ENCODE measurements at places on chromosomes 12 and 14.

DNA sequence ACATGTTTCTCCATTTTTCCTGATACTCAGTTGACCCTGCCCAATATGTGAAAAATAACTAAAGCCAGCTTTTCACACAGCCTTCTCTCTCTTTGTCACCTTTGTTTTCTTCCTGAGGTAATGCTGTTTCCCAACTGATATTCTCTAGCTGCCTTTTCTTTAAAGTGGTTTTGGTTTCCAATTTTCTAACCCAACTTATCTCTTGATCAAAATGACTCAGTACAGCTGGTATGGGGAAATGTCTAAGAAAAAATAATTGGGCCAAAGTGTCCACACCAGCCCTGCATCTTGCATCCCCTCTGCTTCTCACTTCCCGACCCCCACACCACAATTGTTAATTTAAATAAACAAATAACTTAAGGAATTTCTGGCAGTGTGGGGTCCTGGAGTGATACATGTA lies 193.8 kb downstream of the SYT1 start:
- no peaks in the 10 kb centered on the region for H3K27me3 ChIP-seq
- H3K4me3 ChIP-seq = no peak overlapping the region
- H3K36me3 ChIP-seq = no peaks in the 10 kb centered on the region
- H3K27ac ChIP-seq = no peak overlapping the region

- H3K27me3 ChIP-seq = no peaks in the 10 kb centered on the region
- no peak overlapping the region for H3K27ac ChIP-seq
- H3K4me1 ChIP-seq = peaks cover 5% of the 10 kb centered on the region
These were observed 57.8 kb upstream of the VRK1 start for GRCh38 chr14:96739200-96739910.

DNA sequence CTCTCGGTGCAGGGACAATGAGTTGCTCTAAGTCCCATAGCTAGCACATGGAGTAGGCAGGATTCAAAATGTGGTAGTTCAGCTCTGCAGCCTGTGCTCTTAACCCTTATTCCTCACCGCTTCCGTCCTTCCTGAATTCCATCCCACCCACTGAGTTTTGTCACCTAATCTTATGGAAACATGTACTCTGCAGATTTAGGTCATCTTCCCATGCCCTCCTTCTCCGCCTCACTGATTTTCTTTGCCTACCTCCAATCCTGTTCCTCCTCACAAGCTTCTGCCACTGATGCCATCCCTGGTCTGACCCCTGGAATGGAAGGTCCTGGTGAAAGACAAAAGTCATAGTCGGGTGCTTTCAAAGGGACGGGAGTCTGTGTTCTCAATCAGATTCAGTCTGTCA lies 46.5 kb upstream of the ABCC9 start:
- H3K27me3 ChIP-seq = no peaks in the 10 kb centered on the region
- no peaks in the 10 kb centered on the region for H3K36me3 ChIP-seq
- no peak overlapping the region for H3K27ac ChIP-seq

DNA sequence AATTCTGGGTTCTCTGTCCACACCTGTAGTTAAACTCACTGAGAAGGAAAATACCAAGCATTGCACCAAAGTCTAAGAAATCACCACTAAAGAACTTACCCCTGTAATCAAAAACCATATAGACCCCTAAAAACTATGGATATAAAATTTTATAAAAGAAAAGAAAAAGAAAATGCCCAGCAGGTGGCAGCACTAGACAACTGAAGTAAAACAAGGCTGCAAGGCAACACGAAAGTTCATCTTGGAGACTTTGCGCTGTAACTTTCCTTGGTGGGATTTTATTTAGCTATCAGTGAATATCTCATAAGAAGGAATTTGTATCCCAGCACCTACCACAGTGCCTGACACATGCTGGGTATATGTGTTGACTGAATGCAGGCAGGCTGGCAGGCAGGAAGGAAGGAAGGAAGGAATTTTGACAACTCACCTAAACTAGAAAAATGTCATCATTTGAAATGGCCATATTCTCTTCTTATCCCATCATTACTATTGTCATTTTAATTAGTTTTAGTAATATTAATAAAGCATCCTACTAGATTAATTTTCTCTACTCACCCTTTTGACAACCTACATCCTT lies 68.2 kb upstream of the ETV6 start:
- H3K4me3 ChIP-seq = no peak overlapping the region
- peaks cover 2% of the 10 kb centered on the region for H3K4me1 ChIP-seq
- H3K27me3 ChIP-seq = no peaks in the 10 kb centered on the region
- no peak overlapping the region for H3K27ac ChIP-seq
- DNase-seq = peak; percentile 66
- H3K36me3 ChIP-seq = no peaks in the 10 kb centered on the region

GRCh38 chr12:132522592-132523380 lies 32.8 kb downstream of the FBRSL1 start:
- no peak for DNase-seq
- H3K36me3 ChIP-seq = no peaks in the 10 kb centered on the region
- no peaks in the 10 kb centered on the region for H3K4me1 ChIP-seq
- no peak overlapping the region for H3K27ac ChIP-seq
- H3K4me3 ChIP-seq = no peak overlapping the region
- peaks cover 28% of the 10 kb centered on the region for H3K27me3 ChIP-seq

- H3K27ac ChIP-seq = no peak overlapping the region
- H3K27me3 ChIP-seq = no peaks in the 10 kb centered on the region
- no peaks in the 10 kb centered on the region for H3K4me1 ChIP-seq
- no peak overlapping the region for H3K4me3 ChIP-seq
These were observed 126.9 kb downstream of the SLC25A21 start for GRCh38 chr14:37045340-37046061.

- no peak overlapping the region for H3K27ac ChIP-seq
- no peaks in the 10 kb centered on the region for H3K36me3 ChIP-seq
- no peak for DNase-seq
- no peaks in the 10 kb centered on the region for H3K27me3 ChIP-seq
These were observed 36.5 kb upstream of the YBX3 start for GRCh38 chr12:10759657-10760056.

DNA sequence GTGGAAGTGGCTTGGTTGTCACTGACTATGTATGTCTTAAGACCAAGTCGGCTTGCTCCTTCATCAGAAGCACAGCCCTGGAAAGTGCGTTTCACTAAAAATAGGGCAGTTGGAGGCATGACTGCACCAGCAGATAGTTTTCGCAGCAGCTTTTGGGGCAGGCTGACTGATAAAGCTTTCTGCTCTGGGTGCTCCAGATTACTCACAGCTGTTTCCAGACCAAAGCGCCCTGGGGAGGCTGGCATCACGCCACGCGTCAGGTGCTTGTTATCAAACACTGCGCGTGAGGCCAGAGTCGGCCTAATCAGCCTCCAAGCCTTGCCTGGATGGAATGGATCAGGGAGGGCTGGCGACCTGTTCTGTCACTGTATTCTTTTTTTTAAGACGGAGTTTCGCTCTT lies 13.3 kb upstream of the LRRC10 start:
- no peaks in the 10 kb centered on the region for H3K27me3 ChIP-seq
- no peaks in the 10 kb centered on the region for H3K36me3 ChIP-seq

- peaks cover 10% of the 10 kb centered on the region for H3K27me3 ChIP-seq
- H3K27ac ChIP-seq = no peak overlapping the region
- no peak for DNase-seq
- no peaks in the 10 kb centered on the region for H3K36me3 ChIP-seq
- H3K4me1 ChIP-seq = peaks cover 15% of the 10 kb centered on the region
These were observed 8.3 kb downstream of the CPNE6 start for GRCh38 chr14:24079491-24080141.

DNA sequence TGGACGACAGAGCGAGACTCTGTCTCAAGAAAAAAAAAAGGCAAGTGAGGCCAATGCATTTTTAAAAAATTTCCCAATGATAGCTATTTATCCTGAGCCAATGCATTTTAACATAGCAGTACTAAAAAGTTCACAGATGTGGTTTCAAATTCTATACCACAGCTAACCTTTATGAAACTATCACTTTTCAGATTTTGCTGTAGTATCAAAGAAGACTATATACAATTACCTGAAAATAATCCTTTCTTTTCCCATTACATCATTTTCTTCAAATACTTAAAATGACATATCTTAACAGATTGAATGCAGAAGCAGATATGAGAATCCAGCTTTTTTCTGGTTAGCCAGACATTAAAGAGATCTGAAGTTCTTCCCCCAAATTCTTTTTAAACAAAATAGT lies 13.2 kb downstream of the ATF7 start:
- no peaks in the 10 kb centered on the region for H3K27me3 ChIP-seq
- no peak overlapping the region for H3K4me3 ChIP-seq
- DNase-seq = no peak
- H3K27ac ChIP-seq = no peak overlapping the region
- no peaks in the 10 kb centered on the region for H3K36me3 ChIP-seq
- no peaks in the 10 kb centered on the region for H3K4me1 ChIP-seq

- H3K4me1 ChIP-seq = no peaks in the 10 kb centered on the region
- no peaks in the 10 kb centered on the region for H3K27me3 ChIP-seq
- no peak for DNase-seq
These were observed at the start of gene KLRF1 for GRCh38 chr12:9827209-9827888. KLRF1 (plus strand) TSS chr12:9827481; CDS start chr12:9827545, 64 bp downstream.

GRCh38 chr12:32918890-32919801 lies 22.6 kb upstream of the PKP2 start:
- no peaks in the 10 kb centered on the region for H3K4me1 ChIP-seq
- H3K27me3 ChIP-seq = no peaks in the 10 kb centered on the region
- no peaks in the 10 kb centered on the region for H3K36me3 ChIP-seq
- H3K4me3 ChIP-seq = no peak overlapping the region
- no peak for DNase-seq
- H3K27ac ChIP-seq = no peak overlapping the region

DNA sequence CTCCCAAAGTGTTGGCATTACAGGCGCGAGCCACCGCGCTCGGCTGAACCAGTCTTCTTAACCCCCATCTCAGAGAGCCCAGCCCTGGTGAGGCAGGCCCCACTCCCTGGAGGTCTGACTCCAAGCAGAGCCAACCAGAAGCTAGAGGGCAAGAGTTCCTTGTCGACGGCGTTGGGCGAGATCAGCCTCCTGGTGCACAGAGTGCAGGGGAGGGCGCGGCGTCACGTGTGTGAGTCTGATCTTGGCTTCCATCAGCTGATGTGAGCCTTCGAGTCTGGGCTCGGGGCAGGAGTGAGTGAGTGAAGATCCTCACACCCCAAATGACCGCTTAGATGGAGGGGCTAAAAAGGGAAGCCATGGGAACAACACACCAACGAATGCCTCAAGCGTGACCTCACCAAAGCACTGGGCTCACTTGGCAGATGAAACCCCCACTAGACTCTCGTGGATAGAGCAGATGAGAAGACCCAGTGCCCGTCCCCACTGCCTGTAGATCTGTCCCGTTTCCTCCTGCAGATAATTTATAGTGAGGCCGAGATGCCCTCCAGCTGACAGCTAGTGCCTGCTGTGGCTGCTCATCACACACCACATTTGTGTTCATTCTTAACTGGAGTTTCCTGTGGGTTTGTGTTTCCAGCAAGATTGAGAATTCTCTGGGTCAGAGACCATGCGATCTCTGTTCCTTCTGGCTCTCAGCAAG lies 28.6 kb upstream of the ADGRD1 start:
- H3K27ac ChIP-seq = no peak overlapping the region
- no peaks in the 10 kb centered on the region for H3K4me1 ChIP-seq
- no peaks in the 10 kb centered on the region for H3K36me3 ChIP-seq

DNA sequence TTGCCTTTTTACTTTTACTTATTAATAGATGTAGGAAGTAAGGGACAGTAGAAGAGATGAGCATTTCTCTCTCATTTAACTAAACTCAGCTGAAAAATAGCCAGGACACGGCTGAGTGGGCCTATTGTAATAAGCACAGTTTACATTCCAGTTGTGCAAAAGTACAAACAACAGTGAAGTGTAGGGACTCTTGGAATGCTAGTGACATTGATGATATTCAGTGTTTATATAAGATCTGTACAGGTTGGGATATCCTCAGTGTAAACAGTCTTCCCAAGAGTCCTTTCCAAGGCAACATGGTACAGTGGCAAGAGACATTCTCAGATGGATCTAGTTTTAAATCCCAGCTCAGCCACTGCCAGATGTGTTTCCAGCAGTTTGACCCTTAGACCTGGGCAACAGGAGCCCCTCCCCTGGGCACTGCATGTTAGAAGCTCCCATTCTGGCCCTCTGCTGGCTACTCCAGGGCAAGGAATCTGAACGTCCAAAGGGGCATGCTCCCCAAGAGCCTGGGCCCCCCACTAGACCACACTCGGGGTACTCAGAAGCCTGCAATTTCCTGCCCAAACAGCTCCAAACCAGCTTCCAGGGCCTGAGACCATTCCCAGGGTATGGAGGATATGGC lies 55.3 kb downstream of the STAB2 start:
- H3K4me1 ChIP-seq = no peaks in the 10 kb centered on the region
- H3K27me3 ChIP-seq = no peaks in the 10 kb centered on the region
- no peak overlapping the region for H3K27ac ChIP-seq
- no peaks in the 10 kb centered on the region for H3K36me3 ChIP-seq
- no peak overlapping the region for H3K4me3 ChIP-seq
- no peak for DNase-seq

- H3K4me1 ChIP-seq = no peaks in the 10 kb centered on the region
- H3K4me3 ChIP-seq = no peak overlapping the region
These were observed 32.4 kb downstream of the C14orf132 start for GRCh38 chr14:96071561-96071960.

DNA sequence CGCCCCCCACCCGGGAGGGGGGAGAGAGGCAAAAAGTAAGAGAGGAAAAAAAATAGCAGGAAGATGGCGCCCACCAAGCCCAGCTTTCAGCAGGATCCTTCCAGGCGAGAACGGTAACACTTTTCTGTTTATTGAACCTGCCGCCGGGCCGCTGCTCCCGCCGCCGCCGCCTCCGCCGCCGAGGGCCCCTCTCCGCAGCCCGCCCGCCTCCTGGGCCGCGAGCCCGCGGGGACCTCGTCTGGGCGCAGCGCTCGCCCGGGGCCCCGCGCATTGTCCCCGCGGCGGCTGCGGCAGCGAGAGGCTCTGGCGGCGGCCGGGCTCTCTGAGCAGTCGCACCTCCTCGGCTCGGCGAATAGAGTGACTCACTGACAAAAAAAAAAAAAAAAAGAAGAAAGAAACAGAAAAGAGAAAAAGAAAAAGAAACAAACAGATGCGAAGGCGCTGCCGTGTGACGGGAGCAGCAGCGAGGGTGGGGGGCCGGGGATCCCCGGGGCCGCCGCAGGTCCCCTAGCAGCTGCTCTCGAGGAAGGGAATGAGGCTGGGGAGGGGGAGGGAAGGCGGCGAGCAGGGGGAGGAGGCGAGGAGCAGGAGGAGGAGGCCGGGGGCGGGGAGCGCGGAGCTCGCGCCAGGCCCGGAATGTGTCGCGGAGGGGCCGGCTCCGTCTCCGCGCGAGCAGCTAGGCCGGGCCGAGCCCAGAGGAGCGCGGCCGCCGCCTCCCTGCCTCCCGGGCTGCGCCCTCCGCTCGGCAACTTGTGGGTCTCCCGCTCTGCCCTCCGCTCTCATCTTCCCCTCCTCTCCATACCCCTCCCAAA lies 781 bp downstream of the NPAS3 start:
- H3K27me3 ChIP-seq = peaks cover 29% of the 10 kb centered on the region
- no peak overlapping the region for H3K27ac ChIP-seq
- H3K4me1 ChIP-seq = peaks cover 16% of the 10 kb centered on the region
- peak; percentile 72 for DNase-seq

DNA sequence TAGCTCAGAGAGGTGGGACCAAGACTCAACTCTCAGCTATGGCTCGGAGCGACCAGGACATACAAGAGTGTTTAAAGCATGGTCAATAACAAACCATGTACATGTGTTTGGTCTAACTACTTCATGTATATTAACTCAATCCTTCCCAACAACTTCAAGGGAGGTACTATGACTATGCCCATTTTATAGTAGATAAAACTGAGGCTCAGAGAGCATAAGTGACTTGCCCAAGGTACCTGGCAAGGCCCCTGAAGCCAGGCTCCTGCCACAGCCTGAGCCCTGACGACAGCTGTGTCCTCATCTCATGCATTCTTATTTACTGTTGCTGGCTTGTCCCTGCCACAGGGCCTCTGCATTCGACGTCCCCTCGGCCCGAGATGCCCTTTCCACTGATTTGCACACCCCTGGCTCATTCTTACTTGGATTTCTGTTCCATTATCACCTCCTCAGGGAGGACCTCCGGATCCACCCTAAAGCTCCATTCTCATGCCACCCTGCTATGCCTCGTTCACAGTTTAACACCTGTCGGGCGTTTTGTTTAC lies 2.6 kb downstream of the TESC start:
- no peak for DNase-seq
- no peaks in the 10 kb centered on the region for H3K36me3 ChIP-seq
- H3K27ac ChIP-seq = no peak overlapping the region

Measured in H1 (cell line).